NCI-H510A treated with DMSO at 0.1 percent for 48 hours (cell line): ENCODE measurements at places on chromosomes 7 and 10.

- DNase-seq, result no peak
Observed at GRCh38 chr7:74615933-74616780, 41.4 kb upstream of the GTF2I start.

DNA sequence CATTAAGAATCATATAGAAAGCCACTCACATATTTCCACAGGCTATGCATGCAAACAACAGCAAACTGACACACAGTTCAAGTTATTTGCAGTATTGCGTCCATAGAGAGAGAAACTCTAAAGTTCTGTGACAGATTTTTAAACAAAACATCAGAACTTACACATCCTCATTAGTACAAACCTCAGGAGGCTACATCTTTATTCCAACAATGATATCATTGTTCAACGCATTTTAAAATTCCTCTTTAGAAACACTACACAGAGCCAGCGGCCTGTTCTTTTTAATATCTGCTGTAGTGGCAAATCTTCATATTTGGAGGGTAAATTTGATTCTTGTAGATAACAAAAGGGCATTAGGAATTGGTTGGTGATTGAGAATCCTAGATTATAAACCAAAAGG lies 55.9 kb upstream of the NFE2L3 start:
- no peak for DNase-seq

- no peak for DNase-seq
Observed at GRCh38 chr7:91198371-91198770, 65.9 kb upstream of the FZD1 start.

GRCh38 chr10:72886621-72887020 lies 6.9 kb upstream of the OIT3 start:
- no peak for DNase-seq

DNA sequence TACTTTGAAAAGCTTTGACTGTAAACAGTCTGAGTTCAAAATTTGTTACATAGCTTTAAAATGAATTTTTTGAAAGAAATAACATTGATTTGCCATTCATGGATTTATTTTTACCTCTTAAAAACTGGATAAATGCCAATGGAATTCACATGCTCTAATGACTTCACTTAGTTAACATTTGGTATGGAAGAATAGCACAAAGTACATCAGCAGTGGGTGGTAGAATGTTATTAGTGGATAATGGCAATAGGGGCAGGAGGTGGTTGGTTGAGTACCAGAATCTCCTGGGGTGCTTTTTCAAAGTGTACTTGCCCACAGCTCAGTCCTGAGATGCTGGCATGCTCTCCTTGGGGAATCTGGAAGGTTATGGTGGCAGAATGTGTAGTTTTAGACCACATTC lies 4.7 kb downstream of the PPP1R9A start:
- DNase-seq, result no peak

GRCh38 chr10:69403519-69403918 lies 13.2 kb downstream of the TACR2 start:
- no peak for DNase-seq
